ENCODE measurements at places on chromosomes 13 and 19.

DNA sequence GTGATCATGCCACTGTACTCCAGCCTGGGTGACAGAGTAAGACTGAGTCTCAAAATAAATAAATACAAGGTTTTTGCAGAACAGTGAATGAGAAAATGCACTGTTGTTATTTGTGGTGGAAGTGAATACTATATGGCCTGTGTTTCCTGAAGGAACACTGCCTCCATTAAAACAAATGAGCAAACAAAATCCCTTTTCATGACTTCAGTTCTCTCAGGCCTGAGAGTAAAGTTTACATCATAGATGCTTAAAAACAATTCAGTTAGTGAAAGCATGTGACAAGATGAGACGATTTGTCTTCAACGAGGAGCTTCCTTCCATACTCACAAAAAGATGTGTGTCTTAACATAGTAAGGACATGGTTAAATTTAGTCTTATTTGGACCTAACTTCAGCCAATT, 14.4 kb downstream of the SPINT2 start:
- DNase-seq = no peak

DNA sequence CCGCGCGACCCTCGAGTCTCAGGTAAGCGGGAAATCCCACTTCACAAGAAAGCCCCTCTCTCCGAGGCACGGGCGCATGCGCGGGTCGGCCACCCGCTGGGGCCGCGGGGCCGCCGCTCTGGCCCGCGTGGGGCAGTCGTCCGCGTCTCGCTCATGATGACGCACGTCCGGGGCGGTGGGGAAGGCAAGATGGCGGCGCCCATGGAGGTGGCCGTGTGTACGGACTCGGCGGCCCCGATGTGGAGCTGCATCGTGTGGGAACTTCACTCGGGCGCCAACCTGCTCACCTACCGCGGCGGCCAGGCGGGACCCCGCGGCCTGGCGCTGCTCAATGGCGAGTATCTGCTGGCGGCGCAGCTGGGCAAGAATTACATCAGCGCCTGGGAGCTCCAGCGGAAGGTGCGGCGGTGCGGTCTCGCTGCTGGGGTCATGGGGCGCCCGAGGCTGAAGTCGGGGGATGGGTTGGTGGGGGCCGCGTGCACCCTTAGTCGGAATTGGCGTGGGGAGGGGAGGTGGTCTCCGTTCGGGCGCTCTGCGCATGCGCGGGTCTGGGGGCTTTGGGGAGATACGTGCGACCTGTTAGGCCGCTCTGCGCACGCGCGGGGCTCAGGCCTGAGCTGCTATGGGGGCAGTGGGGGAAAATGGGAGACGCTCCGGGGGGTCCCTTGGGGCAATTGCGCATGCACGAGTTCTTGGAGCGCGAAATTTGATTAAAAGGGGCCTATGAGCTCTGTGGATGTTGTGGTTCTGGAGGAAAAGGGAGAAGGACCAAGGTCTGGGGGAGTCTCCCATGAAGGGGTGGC, at the start of gene WDR18:
Gene WDR18 (plus strand): TSS at position 181 of the 803 bp plus-strand sequence. CDS start 9 bp downstream, at position 190.
- DNase-seq = peak; percentile 86

- DNase-seq = no peak
These were observed 445.6 kb downstream of the KCTD12 start for GRCh38 chr13:76440568-76440967.

DNA sequence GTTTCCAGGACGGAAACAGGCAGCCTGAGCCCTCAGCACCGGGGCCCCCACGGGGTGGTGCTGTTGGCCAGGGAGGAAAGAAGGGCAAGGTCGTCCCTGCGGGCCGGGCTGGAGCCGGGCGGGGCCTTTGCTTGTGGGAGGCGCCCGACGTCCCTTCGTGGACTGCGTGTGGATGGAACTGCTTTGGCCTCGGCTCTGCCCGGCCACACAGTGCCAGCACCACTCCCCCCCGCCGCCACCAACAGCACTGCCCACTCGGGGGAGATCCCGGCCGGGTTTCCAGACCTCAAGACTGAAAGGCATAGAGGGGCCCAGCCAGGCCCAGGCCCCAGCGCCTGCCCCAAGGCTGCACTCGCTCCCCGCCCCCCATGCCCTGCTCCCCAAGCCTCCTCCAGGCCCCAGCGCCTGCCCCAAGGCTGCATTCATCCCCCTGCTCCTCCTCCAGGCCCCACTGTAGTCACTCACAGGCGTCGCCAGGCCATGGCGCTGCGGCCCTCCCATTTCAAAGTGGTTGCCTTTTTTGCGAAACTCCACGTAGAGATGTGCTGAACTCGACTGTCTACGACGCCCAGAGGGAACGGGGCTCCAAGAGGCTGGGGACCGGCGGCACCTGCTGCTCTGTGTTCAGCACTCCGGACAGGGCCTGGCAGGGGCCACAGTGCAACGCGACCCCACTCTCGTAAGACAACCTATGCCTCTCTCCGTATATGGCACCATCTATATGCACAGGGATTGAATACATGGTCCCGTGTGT, 22.5 kb downstream of the C13orf46 start:
- peak; percentile 72 for DNase-seq

DNA sequence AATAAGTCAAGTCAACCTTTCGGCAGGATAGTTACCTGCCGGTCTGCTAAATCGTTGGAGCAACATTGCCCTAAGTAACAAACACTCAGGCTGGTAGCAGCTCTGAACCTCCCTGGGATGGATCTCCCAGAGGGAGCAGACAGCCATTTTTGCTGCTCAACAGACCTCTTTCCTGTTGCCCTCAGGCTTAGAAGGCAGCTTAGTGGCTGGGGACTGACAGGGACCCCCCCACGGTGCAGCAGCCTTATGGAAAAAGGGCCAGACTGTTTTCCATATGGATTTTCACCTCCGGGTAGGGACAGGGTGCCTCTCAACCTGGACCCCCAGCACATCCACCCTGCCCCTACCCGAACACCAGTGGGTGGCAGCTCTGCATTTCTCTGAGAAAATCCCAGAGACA, 49.7 kb downstream of the UBL3 start:
- no peak for DNase-seq

GRCh38 chr13:48184260-48184659, 48.7 kb upstream of the ITM2B start:
- DNase-seq = no peak

DNA sequence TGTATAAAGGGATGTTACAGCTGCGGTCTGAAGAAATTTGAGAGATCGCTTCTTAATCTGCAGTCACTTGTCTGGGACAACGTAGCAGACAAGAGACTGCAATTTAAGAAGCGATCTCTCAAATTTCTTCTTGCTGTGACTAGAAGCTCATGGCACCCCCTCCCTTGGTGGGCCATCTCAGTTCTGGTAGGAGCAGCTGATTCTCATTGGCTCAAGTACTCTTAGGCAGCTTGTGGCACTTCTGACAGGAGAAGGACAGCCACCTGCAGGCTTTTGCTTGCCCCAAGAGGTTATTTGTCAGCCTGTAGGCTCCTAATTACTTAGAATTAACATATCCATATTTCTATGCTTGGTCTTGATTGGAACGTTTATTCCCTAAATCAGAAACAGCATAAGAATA, 503.0 kb downstream of the DCT start:
- no peak for DNase-seq
